Ammon's horn (tissue), 1 donor: ENCODE measurements at places on chromosomes 5 and 9.
A peak's percentile ranks its signal among the peaks of the same experiment; 100 is the strongest.

- no peak for DNase-seq
Measured at GRCh38 chr9:97863314-97863713, 10.3 kb downstream of the FOXE1 start.

DNA sequence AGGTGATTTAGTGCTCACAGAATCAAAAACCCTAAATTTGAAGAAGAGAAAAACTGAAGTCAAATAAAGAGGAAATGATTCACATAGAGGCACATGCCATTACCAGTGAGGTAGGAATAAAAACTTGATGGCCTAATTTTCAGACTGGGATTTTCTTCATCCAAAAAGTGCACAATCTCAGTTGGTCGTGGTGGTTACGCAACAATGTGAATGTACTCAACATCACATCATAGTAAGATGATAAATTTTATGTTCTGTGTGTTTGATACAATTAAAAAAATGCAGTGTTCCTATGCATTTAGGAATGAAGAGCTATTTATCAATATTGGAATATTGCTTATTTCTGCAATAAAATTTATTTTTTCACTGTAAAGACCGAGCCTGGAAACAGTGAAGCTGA, 60.7 kb downstream of the SV2C start:
- no peak for DNase-seq

DNA sequence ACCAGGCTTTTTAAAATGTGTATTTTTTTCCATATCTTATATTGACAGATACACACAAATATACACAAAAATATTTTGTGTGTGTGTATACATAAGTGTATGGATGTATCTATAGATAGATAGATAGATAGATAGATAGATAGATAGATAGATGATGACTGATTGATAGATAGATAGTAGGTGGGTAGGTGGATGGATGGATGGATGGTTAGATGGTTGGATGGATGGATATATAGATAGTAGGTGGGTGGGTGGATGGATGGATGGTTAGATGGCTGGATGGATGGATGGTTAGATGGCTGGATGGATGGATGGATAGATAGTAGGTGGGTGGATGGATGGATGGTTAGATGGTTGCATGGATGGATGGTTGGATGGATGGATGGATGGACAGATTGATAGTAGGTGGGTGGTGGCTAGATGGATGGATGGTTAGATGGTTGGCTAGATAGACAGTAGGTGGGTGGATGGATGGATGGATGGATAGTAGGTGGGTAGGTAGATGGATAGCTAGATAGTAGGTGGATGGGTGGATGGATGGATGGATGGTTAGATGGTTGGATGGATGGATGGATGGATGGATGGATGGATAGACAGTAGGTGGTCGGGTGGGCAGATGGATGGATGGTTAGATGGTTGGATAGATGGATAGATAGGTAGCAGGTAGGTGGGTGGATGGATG, 156.2 kb downstream of the NR3C1 start:
- no peak for DNase-seq

- DNase-seq, result no peak
Measured at GRCh38 chr5:136001466-136001981, 27.3 kb upstream of the TGFBI start.

DNA sequence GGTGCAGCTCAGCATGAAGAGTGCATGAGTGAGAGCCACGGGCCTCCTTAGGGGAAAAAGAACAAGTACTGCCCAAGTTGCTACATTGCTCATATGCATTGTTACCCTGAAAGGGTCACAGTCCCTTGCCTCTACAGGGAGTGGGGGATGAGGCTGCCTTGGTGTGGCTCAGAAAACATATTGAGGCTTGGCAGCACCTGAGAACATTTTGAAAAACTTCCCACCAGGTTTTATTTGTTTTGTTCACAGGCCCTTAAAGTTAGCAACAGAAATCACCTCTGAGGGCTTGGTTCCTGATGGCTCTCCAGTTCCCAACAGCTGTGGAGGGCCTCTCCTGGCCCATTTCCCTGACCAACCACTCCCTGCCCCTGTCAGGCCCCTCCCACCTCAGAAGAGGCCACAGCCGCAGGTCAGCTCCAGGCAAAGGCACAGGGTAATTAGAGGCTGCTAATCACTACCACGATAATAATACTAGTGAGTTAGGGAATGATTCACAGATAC, 90.7 kb upstream of the ADRA1B start:
- DNase-seq, result no peak

DNA sequence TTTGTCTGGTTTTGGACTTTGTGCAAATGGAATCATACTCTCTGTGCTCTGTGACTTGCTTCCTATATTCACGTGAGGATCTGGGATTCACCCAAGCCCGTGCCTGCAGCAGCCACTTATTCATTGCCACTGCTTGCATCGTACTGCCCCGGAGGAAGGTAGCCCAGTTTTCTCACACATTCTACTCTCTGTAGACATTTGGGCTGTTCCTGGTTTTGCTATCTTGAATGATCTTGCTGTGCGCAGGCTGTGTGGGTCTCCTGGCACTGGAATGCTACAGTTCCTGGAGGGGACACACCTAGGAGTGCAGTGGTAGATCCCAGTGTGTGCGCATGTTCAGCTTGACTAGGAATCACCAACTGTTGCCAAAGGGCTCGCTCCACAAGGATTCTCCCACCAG, 99.2 kb upstream of the BOD1 start:
- no peak for DNase-seq

DNA sequence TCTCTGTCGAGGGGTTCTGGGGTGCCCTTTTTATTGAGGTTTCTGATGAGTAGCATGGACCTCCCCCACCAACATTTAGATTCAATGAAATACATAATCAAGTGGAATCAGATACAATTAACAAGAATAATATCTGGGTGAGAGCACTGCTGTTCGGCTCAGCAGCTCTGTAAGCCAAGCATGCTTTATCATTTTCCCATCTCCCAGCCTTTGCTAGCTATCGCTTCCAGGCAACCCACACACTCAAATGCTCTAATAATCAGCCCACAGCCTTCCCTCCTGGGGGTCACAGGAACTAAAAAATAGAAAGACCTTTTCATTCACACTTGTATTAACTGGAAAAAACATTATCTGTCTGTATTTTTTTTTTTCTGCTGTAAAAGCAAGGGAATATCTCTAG, 8.9 kb downstream of the PLPPR1 start:
- peak; percentile 33 for DNase-seq

- DNase-seq, result no peak
Measured at GRCh38 chr5:103207011-103207410, 51.6 kb upstream of the MACIR start.

- DNase-seq, result peak; percentile 49
Measured at GRCh38 chr5:33470544-33470943, 29.8 kb downstream of the TARS1 start.

- no peak for DNase-seq
Measured at GRCh38 chr5:137566118-137566541, 67.0 kb upstream of the SPOCK1 start.

DNA sequence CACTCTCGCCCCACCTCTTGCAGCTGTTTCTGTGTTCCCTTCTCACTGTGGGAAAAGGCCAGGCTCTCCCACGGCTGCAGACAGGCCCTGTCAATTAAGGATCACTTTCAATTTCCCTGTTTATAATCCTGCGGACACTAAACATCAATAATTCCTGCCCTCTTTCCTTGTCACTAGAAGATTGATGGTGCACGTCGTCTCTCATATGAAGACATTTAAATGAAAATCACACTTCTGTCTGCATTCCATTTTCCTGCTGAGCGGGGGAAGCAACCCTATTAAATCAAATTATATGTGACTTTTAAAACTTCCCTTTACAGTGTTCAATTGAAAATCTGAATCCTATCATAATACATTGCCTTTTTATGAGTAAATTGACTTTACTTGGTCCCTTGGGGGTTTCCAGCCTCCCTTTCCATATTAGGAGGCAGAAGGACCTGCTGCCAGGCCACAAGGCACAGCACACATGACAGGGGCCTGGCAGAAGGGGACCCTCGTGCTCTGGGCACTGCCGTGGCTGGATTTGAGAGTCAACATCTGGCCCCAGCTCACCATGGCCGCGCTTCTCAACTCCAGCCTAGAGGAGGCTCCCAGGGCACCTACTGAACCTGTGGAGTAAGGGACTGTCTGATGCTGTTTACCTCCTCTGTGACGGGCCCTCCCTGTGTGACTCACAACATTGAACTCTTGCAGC, 311.0 kb upstream of the IRX4 start:
- DNase-seq, result no peak

DNA sequence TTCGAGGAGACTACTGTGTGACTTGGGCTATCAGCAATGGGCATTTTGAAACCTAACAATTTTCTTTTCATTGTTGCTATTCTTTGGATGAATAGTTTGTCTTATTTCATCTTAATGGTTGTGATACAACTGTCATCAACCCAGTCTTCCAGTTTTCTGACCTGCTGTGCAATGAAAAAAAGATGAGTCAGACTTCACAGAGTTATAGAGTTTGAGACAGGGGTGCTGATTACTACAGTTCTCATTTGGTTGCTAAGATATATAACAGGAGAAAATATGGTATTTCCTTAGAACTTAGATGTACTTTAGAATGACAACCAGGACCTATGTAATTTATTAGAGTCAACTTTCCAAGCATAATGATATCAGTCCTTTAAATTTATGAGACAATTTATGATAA, 564.4 kb upstream of the NUDT12 start:
- no peak for DNase-seq

- DNase-seq, result no peak
Measured at GRCh38 chr5:36552651-36553393, 53.6 kb upstream of the SLC1A3 start.

DNA sequence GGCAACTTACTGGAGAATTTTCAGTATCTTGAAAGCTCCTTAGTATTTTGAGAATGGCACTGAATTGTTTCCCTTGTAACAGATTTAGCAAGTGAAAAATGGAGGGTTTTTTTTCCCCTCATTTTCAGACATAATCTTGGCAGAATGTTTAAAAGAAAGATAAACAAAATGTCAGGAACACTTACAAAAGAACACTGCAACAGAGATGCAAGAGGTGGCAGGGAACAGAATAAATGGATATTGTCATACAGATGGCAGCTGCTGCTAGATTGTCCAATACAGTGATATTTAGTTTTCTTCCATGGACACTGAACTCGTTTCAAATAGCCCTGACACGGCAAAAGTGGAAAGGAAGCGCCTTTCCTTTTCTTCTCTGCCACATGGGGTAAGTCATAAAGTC, 76.9 kb upstream of the ZNF608 start:
- peak; percentile 7 for DNase-seq

DNA sequence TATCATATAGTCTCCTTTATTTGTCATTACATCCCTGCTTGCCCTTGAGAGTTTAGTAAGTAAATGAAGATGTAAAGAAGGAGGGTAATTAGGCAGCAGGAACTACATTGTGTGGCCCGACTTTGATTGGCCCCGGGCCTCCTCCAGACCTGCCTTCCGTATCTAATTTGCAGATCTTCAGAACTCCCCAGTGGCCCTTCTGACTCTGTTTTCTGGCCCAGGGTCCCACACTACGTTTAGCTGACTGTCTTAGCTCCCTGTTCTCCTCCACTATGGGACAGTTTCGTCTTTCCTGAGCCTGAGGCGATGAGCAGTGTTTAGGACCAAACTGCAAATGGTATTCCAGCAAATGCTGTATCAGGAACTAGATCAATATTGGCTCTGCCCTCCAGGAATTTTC, 21.6 kb upstream of the CTSL start:
- no peak for DNase-seq

DNA sequence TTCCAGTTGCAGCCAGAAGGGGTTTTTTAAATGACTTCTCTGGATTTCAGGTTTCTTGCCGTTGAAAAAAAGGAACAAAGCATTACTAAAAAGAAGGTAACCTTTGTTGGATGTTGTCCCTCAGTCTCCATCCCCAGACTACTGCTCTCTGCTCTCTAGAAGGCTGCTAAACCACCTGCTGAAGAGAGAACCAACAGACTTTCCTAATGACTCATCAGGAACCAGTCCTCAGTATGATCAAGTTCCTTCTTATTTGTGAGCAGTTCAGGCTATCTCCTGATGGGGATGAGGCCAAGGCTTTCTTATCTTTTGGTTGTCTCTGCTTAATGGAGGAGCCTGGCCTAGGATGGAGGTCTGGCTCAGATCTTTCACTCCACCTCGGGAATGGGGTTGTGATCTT, 4.1 kb downstream of the KIF4B start:
- no peak for DNase-seq

DNA sequence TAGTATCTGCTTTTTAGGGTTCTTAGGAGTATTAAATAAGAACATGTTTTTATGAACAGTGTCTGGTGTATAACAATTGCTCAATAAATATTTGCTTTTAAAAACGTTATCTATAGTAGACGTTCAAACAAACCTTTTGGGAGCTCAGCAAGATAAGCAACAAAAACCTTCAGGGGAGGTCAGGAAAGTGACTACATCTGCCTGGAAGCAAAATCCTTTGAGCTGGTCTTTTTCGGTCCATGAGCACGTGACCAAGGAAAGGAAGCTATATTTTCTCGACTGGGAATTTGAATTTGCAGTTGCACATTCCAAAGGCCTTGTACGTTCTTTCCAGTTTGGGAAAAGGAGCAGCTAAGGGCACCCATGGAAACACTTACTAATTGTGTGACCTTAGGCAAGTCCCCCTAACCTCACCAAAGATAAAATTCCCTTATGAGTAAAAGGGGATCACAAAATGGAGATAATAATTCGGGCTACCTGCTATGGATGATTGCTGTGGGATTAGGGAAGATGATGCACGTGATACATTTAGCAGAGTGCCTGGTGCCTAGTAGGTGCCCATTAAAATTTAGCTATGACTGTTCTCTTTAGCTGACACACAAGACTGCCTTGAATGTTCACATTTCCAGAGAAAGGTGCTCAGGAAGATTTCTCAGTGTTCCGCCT, 45.4 kb downstream of the PTTG1 start:
- DNase-seq, result no peak
